ENCODE measurements at places on chromosomes 4 and X.

GRCh38 chrX:48575642-48576041 lies 1.4 kb downstream of the RBM3 start:
- DNase-seq: no peak

- DNase-seq: no peak
Observed at GRCh38 chr4:154692304-154692818, 51.4 kb upstream of the LRAT start.

- no peak for DNase-seq
Observed at GRCh38 chr4:141121768-141122454, 11.4 kb downstream of the RNF150 start.

DNA sequence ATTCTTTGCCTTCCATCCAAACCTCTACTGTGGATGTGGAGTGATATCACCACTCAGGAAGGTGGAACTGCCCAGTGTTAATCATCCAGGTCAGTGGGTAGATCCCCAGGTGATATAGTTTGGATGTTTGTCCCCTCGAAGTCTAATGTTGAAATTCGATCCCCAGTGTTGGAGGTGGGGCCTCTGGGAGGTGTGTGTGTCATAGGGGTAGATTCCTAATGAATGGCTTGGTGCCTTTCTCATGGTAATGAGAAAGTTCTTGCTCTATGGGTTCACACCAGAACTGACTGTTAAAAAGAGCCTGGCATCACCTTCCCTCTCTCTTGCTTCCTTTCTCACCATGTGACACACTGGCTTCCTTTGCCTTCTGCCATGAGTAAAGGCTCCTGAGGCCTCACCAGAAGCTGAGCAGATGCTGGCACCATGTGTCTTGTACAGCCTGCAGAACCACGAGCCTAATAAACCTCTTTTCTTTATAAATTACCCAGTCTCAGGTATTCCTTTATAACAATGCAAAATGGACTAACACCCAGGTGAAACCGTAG lies 6.8 kb upstream of the SOWAHB start:
- DNase-seq: no peak

GRCh38 chrX:65642914-65643491 lies 24.5 kb upstream of the MSN start:
- no peak for DNase-seq

Measured in right cardiac atrium (tissue), 5 donors.